MV-4-11 (cell line): ENCODE measurements at places on chromosomes 7 and 10.

GRCh38 chr7:128381161-128381821 is 19.8 kb upstream of the PRRT4 start:
- peak; percentile 49 for DNase-seq

GRCh38 chr10:22518167-22518724 is 172.9 kb downstream of the SPAG6 start:
- no peak for DNase-seq

DNA sequence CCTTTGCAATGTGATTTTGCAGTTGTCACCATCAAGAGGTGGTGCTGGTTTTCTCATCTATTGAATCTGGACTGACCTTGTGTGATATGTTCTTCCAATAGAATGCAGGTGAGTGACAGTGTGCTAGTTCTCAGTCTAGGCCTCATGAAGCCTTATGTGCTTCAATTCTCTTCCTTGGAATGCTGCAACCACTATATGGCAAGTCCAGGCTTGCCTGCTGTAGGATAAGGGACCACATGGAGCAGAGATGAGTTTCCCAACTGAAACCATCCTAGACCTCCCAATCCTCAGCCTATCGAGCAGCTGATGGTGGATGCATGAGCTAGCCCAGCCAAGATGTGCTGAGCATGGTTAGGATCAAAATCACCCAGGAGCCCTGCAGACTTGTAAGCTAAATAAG is 32.6 kb upstream of the ARHGAP21 start:
- no peak for DNase-seq

DNA sequence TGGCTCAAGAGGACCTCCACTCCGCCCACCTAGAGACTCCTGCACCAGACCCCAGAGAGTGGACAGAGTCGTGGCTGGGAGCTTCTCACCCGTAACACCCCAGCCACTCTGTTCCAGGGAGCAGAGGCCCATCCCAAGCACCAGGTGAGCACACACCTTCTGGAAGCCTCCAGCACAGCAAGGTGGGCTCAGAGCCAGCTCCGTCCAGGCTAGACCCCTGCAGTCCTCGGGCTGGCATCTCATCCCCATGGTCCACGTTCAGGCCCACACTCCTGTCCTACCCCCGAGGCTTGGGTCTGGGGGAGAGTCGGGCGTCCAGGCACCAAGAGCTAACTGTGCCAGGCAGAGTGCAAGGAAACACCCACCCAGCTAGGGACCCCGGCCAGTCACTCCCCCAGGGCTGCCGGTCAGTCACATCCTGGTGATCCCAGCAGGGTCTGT is 13.2 kb downstream of the PDGFA start:
- no peak for DNase-seq
